ENCODE measurements at places on chromosomes 5 and 9.

GRCh38 chr9:80602291-80602690 is 1030.5 kb downstream of the TLE4 start:
- no peak for DNase-seq

GRCh38 chr5:99369797-99370593 is 441.2 kb upstream of the CHD1 start:
- DNase-seq, result no peak

GRCh38 chr9:117951127-117951526 is 246.9 kb downstream of the TLR4 start:
- no peak for DNase-seq

- no peak for DNase-seq
These were observed 160.1 kb downstream of the DMAC1 start for GRCh38 chr9:7639471-7639870.

DNA sequence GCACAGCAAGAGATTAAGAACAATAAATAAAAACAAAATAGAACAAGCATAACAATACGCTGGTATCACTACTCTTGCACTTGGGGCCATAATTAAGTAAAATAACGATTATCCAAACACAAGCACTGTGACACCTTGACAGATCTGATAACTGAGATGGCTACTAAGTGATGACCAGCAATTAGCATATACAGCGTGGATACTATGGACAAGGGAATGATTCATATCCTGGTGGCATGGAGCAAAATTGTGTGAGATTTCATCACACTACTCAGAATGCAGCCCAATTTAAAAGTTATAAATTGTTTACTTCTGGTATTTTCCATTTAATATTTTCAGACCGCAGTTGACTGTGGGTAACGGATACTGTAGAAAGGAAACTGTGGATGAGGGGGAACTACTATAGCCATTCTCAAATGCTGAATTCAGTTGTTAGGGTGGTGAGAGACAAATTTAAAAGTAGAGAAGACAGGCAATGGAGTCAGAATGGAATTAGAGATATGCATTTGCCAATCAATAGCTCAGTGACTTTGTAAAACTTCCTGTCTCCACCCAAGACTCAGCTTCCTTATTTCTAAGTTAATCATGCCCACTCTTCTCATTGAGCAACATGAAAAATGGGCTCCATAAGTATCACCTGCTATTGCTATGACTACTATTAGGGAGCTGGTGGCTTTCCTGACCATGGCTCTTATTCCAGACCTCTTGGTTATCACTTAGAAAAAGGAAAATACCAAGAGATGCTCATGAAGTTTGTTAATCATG is 300.8 kb downstream of the TRIM32 start:
- no peak for DNase-seq
